ENCODE measurements at places on chromosomes 7 and 10.

- no peak for DNase-seq
Observed at GRCh38 chr7:34013421-34013820, 108.1 kb downstream of the BMPER start.

GRCh38 chr10:48773580-48773979 is 88.9 kb downstream of the WDFY4 start:
- no peak for DNase-seq

- no peak for DNase-seq
Observed at GRCh38 chr10:78353636-78354035, 320.0 kb downstream of the RPS24 start.

DNA sequence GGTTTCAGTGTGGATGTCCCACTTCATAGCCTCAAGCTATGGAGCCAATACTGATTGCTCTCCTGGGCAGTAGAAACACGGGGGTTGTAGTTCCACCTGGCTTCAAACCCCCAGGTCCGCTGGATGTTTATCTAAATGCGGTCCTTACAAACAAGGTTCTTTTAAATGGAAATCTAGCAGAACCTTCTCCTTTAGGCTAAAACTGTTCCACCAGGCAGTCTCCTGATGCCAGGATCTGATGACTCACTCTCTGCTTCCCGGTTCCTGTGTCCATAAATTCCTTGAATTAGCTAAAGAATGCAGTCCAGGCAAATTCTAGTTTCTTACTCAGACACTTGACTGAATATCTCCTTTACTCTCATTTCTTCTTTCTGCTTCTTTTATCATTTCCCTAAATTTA is 108.4 kb upstream of the FAM3C start:
- no peak for DNase-seq

GRCh38 chr10:11443468-11444154 is 167.8 kb downstream of the USP6NL start:
- DNase-seq, result no peak

- DNase-seq, result no peak
Observed at GRCh38 chr7:116698930-116699721, 27.1 kb downstream of the MET start.

DNA sequence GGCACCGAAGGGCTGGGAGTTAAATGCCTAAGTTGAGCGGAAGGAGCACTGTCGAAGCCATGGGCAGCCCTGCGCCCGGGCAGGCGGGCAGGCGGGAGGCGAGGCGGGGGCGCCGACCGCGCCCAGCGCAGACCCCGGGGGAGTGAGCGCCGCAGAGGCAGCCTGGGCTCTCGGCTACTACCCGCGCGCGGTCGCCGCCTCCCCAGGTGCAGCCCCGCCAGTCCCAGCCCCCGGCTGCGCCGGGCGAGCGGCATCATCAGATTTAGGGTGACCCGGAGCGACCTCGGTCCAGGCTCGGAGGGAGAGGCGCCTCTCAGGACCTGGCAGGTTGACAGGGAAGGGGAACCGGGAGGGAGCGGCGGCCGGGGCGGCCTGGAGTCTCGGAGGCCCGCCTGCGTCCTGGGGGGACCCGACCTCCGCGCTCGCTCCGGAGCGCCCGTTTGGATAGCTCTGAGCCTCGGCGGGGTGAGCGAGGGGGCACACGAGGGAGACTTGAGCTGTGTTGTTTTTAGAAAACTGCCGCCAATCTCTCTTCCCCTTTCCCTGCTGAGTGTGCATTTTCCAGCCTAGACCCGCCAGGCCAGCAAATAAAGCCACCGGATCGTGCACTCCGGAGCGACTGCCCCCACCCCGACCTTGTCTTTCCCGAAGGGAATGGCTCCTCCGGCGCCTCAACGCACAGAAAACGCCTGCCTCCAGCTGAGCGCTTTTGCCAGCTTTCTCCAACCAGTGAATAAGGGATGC is 2.3 kb upstream of the NRP1 start:
- no peak for DNase-seq

GRCh38 chr7:2051707-2052656 is 180.8 kb downstream of the MAD1L1 start:
- DNase-seq, result no peak

DNA sequence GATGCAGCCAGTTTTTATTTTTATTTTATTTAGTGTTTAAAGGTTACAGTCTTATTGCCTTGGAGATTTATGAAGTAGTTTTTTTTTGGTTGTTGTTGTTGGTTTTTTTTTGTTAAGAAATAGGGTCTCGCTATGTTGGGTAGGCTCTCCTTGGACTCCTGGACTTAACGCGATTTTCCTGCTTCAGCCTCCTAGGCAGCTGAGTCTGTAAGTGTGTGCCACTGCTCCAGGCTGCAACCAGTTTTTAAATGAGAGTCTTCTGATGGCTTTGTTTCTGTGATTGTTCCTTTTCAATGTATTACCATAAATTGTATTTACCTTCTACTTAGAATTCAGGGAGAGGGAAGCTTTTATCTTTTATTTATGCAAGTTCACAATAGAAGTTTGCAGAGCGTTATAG is 62.8 kb downstream of the BICC1 start:
- no peak for DNase-seq

- no peak for DNase-seq
Observed at GRCh38 chr7:35762781-35763180, 38.1 kb upstream of the SEPTIN7 start.

DNA sequence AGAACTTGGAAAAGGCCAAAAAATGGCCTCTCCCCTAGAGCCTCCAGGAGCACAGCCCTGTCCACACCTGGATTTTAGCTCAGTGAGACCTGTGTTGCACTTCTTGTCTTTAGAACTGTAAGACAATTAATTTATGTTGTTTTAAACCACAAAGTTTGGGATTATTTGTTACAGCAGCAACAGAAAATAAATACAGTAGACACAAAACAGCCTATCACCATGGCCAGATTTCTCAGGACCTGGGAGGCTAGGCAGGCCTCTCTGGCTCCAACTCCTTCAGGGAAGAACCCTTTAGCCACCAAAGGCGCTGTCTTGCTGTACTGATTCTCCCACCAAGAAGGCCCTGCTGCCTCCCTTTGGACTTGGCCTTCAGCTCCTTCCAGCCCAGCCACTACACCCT is 54.1 kb upstream of the PSAP start:
- DNase-seq, result no peak

DNA sequence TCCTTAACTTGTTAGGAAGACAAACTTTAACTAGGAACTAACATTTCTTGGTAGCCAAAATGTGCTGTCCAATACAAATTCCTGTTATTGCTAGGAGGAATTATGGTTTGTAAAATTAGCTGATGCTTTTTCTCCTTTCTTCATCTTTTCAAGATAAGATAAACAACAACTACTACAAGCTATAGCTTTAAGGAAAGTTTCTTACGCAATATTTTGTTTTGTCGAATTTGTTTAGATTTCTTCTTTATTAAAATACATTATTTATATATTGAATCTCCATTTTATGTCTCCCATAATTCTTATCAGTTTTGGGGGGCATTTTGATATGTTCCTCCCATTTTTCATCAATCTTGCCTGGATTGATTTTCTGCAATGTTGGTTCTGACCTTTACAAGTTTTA is 277.5 kb downstream of the SUGCT start:
- no peak for DNase-seq

GRCh38 chr7:99707096-99707495 is 27.3 kb upstream of the CYP3A5 start:
- DNase-seq, result no peak

- DNase-seq, result no peak
Observed at GRCh38 chr10:112481602-112482001, 34.6 kb downstream of the VTI1A start.

- DNase-seq, result no peak
Observed at GRCh38 chr7:156074084-156074483, 261.8 kb upstream of the SHH start.

- DNase-seq, result no peak
Observed at GRCh38 chr10:50604049-50604640, 19.6 kb downstream of the SGMS1 start.

GRCh38 chr7:113331155-113331898 is 213.0 kb upstream of the SMIM30 start:
- DNase-seq, result no peak

GRCh38 chr10:13885238-13885990 is 298.6 kb downstream of the PRPF18 start:
- DNase-seq, result no peak

DNA sequence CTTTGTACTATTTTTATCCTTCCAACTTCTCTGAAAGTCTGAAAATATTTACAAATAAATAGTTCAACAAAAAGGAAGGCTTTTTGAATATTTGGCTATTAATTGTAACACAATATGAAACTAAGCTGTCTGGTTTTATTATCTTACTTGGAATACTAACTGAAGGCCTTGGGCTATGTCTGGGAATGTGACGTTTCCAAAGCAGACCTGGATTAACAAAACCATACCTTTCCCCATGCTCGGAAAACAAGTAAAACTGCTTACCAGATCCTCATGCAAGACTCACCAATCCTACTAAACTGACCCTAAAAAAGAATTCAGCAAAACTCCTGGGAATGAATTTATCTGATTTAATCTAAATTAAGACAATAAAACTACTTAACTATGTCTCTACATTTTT is 116.4 kb downstream of the ATE1 start:
- no peak for DNase-seq

GRCh38 chr10:120539076-120539475 is 82.0 kb downstream of the PLPP4 start:
- no peak for DNase-seq

DNA sequence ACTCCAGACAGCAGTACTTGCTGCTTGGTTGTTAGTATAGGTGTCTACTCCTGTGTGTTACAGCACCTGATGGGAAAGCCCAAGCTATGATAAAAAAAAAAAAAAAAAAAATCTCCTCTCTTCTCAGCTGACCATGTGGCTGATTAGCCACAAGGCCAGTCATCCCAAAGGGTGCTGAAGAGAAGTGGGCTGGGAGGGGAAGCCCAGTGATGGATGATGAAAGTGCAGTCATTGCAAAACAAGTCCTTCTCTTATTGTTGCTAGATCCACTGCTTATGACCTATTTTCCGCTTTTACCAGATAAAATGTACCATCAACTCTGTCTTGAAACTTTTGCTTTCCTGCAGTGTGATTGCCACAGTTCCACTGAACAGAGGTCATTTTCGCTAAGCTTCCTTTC is 1092.5 kb upstream of the C7orf33 start:
- no peak for DNase-seq

DNA sequence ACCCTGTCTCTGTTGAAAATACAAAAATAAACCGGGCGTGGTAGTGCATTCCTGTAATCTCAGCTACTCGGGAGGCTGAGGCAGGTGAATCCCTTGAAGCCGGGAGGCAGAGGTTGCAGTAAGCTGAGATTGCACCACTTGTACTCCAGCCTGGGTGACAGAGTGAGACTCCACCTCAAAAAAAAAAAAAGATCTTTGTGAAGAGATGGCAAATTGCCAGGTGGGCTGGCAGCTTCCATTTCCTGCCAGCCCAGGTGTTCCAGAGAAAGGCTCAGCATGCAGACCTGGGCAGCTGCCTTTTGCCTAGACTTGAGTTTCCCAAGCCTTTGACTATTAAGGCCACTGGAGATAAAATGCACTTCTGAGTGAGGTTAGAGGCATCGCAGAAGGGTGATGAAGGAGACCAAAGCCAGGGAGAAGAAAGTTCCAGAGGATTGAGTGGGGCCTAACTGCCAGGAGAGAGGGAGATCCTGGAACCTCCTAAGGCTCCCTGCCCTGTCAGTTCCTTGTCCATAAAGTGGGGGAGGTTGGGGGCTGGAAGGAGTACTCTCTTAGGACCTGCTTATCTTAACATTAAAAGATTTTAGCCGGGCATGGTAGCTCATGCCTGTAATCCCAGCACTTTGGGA is 10.0 kb upstream of the DDIT4 start:
- DNase-seq, result no peak

DNA sequence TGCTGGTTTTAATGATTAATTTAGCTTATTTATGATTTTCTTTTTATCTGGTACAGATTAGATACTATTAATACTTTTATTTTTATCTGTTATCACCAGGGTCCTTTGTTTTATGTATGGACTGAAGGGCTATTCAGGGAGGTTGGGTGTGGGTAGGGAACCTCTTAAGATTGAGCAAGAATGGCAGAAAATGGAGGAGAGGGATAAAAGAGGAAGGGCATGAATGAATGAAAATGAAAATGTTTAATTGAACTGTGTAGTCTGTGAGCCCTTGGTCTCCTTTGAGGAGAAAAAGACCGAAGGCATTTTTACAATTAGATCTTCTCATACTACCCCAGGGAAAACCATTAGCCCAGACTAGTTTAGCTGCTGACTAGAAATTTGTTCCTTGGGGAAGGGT is 93.1 kb downstream of the CDK14 start:
- no peak for DNase-seq

DNA sequence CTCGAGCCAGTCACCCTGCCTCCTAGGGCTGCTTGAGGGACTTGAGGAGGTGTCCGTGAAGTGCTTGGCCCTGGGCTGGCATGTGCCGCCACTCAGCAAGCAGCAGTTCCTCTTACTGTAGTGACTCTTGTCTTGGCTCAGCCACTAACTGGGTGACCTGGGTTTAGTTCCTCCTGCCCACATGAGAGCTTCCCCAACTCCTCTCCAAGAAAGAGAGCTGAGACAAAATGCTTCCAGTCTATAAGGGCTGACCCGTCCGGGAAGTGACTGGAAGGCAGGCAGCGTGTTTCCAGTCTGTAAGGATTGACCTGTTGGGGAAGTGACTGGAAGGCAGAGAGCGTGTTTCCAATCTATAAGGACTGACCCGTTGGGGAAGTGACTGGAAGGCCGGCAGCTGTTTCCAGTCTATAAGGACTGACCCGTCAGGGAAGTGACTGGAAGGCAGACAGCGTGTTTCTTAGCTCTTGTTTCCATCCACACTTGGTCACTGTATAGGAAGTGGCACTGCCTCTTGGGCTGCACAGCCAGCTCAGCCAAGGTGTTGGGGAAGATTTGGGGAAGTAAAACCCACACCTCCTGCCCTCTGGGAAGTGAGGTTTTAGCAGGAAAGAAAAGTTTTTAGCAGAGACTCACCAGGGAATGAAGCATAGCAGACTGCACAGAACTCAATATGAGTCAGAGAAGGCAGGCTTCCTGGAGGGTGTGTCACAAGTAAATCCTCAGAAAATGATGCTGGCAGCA is 53.3 kb upstream of the PPIF start:
- DNase-seq, result no peak

DNA sequence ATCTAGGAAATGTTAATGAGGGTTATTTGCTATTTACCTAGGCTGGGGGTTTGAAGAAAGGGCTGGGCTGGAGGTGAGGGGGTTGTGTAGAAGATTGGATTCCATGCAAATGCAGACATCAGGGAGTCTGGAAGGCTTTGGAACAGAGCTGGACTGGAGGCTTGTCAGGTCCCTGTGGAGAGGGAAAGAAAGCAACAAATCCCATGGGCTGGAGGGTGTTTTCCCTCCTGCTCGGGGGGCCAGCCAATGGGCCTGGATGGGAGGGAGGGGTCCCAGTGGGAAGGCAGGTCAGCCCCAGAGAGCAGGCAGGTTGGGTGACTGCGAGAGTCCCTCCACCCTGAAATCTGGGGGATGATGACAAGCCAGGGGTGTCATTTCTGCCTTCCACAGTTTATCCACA is 431.8 kb downstream of the RPS24 start:
- no peak for DNase-seq

DNA sequence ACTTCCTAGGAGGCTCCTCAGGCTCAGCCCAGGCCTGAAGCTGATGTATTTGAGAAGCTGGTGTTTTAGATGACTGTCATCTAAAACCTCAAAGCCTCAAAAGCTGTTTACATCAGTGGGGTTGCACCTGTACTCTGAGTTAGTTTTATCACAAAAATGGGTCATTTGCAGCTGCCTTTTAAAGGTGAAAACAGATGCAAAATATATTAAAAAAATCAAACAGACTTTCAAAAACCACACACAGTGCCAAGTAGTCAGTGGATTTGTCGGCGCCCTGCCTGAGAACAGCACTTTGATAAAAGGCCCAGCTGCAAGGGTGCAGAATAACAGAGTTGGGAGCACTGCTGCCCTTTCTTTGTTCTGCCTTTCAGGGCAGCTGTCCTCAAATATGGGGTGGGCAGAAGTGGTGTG is 103.0 kb downstream of the VOPP1 start:
- no peak for DNase-seq
